Substantia nigra (tissue), 51 donors: ENCODE measurements at places on chromosomes 16 and 17.
A peak's percentile ranks its signal among the peaks of the same experiment; 100 is the strongest.

- DNase-seq, result no peak
Observed at GRCh38 chr16:11094075-11094856, 149.9 kb downstream of the CLEC16A start.

- DNase-seq, result no peak
Observed at GRCh38 chr16:72657791-72658190, 390.1 kb downstream of the ZFHX3 start.

DNA sequence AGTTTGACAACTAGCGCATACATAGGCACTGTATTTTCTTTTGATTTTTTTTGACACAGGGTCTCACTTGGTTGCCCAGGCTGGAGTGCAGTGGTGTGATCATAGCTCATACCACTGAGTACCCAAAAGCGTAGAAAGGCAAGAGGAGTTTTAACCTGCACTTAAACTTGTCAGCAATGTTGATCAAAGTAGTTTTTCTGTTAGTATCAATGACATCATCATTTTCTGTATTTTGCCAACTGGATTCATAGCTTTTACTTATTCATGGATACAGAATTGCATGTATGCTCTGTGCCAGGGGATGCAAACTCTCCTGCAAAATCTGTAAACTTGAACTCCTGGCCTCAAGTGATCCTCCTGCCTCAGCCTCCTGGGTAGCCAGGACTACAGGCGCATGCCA lies 55.9 kb upstream of the ATP2A3 start:
- DNase-seq, result no peak

GRCh38 chr16:1082952-1083675 lies 10.6 kb downstream of the SSTR5 start:
- DNase-seq, result no peak

DNA sequence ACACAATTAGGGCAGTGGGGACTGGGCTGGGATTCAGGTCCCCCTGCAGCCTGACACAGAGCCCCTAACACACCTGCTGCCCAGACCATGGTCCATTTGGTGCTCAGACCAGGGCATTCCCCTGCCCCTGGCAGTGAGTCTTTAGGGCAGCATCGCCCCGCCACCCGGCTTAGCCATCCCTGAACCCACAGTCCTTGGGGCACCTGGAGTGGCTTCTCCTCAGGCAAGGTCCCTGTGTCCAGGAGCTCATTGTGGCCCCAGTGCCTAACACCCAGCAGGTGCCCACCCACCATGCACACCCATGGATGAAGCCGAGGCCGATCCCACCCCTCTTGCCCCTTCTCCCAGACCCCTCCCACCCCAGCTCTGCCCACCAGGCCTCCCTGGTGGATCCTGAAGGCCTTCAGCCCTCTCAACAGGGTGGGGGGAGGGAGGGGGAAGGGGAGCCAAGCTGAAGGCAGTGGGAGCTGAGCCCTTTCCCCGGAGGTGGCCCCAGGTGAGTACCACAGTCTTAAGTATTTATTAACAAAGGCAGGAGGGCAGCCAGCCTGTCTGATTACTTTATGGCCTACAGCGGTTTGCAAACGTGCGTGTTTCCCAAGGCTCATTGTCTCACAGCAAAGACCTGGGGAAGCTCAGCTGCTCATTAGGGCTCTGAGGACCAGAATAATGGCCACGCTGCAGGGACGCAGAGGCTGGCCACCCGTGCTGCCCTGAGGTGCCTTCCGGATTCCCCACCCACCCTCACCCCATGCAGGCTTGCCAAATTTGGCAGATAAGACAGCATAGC lies 38.5 kb downstream of the RBFOX3 start:
- DNase-seq, result no peak

- DNase-seq, result no peak
Observed at GRCh38 chr16:30485818-30486436, 13.4 kb downstream of the ITGAL start.

- DNase-seq, result peak; percentile 25
Observed at GRCh38 chr16:55370762-55371482, 46.9 kb downstream of the IRX6 start.

GRCh38 chr17:59405944-59406705 lies 74.7 kb downstream of the YPEL2 start:
- no peak for DNase-seq

DNA sequence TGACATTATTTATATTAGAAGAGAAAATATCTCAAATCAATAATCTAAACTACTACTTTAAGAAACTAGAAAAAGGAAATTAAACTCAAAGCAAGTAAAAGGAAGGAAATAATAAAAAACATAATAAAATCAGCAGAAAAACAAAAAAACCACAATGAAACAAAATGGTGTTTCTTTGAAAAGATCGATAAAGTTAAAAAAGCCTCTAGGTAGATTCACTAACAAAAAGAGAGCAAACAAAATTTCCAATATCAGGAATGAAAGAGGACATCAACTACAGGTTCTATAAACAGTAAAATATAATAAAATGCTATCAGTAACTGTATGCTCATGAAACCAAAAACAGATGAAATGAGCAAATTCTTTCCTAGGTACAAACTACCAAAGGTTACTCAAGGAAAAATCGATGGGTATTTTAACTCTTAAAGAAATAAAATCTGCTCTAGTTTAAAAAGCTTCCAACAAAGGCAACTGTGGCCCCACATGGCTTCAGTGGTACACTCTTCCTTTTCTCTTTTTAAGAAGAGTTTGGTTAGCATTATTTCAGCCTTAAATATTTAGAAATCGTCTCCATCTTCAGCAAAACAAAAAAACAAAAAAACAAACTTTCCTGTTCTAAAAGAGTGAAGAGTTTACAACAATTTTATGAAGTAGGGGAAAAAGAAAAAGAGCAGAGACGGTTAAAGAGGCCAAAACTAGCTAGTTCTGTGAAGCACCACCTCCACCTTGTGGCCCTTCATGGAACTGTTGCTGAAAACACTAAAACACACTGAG lies 102.2 kb downstream of the TRIM37 start:
- no peak for DNase-seq

DNA sequence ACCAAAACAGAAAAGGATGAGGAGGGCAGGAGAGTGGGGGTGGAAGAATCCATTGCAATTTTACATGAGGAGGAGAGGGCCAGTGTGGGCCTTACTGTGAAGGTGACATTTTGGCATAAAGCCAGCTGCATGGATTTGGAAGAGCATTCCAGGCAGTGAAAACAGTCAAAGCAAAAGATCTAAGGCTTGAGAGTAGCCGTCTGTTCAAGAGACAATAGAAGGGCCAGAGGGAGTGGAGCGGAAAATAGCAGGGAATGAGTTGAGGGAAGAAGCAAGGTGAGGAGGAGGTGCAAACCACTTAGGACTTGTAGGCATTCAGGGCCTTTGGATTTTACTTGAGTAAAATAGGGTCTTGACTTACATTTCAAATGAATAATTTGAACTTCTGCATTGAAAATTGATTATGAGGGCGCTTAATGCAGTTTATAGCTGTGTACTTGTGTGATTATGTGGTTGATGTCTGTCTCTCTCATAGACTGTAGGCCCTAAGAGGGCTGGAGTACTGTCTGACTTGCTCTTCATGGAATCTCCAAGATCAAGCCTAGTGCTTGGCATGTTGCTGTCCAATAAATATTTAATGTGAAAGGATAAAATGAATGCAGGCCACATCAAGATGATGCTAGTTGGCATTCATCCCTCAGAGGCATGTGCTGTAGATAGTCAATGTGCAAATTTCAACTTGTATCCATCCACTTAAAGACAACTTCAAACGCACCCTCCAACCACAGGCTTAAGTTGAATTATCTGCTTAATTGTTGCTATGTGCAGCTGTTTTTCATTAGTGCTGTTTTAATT lies 772.1 kb upstream of the RBFOX1 start:
- no peak for DNase-seq

DNA sequence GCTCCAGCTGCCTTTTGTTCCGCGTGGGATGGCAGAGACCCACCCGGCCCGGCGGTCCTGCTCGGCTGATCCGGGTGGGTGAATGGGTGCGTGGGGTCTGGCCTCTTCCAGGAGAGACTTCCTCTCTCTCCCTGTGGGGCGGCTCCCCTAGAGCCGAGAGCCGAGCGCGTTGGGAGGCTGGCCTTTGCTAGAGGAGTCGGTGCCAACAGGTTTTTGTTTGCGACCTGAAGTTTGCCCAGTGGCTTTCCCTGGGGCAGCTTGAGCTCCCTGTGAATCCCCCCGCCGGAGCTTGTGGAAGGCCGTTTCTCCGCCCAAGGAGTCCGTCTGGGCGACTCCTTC lies 970 bp downstream of the EPN2 start:
- DNase-seq, result no peak

DNA sequence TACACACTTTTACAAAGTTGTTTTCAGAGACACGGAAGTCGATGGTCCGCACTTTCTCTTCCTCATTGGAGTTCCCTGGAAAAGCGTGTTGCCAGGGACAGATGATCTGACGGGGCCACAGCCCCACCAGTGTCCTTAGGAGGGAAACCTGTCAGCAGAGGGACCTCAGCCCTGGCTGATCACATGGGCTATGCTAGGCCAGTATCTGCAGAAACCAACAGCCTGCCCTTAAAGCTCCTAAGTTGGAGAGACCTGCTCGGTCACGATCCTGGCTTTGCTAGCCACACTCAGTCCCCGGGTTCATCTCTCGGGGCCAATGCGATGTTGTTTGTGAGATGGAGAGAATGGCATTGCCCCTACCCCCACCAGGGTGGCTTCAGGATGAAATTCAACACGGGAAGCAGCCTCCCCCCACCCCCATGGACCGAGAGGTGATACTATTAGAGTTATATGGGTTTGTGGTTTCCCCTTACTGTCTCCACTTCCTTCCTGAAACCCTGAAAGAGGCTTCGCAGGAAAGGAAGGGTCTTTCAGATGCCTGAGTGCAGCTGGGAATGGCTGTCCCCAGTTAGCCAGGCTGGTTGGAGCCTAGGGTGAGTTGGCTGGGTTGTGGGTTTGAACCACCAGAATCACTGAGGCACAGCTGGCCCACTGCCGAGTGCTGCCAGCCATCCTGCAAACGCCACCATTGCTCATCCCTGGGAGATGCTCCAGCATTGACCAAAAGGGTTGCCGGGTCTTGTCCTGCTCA lies 16.6 kb downstream of the RMI2 start:
- no peak for DNase-seq

GRCh38 chr16:65176603-65177002 lies 54.7 kb upstream of the CDH11 start:
- DNase-seq, result no peak

DNA sequence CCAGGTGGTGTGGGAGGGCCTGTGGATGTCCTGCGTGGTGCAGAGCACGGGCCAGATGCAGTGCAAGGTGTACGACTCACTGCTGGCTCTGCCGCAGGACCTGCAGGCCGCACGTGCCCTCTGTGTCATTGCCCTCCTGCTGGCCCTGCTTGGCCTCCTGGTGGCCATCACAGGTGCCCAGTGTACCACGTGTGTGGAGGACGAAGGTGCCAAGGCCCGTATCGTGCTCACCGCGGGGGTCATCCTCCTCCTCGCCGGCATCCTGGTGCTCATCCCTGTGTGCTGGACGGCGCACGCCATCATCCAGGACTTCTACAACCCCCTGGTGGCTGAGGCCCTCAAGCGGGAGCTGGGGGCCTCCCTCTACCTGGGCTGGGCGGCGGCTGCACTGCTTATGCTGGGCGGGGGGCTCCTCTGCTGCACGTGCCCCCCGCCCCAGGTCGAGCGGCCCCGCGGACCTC lies 798 bp downstream of the CLDN9 start:
- DNase-seq, result no peak

- no peak for DNase-seq
Observed at GRCh38 chr16:11946433-11946832, 4.6 kb upstream of the NPIPB2 start.

- no peak for DNase-seq
Observed at GRCh38 chr16:5444189-5444588, 346.6 kb upstream of the EEF2KMT start.

DNA sequence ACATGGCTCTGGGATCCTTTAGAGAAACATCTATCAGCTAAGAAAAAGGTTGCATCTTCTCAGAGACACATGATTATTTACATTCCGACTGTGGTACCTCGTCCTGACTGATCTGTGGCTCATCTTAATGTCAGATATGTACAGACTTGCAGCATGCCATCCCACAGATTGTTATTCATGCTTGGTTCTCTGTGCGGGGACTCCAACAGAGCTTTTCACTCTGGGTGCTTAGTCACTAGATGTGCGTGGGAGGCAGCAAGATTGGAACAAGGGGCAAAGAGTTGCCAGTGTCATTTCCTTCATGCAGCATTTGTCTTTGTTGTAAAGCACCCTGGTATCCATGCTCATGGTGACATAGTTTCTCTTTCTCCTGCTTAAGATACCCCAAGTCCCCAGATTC lies 179.1 kb upstream of the CACNG5 start:
- no peak for DNase-seq

- DNase-seq, result no peak
Observed at GRCh38 chr17:39667262-39667944, 850 bp upstream of the PNMT start.

- DNase-seq, result no peak
Observed at GRCh38 chr16:47037396-47037745, 63.9 kb upstream of the DNAJA2 start.

DNA sequence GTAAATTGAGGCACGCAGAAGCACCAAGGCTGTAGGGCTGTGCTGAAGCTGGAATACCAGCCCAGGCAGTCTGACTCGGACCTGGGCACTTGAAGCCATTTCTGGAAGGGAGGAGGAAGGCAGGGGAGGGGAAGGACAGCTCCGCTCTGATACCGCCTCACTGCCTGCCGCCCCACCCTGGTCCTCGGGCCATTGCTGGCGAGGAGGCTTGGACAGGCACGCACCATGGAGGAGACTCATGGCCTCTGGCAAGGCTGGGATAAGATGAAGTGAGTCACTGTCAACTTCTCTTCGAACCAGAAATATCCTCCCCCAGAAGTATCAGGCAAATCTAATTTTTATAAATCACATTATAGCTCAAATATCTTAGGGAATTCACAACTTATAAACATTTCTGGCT lies 81.3 kb downstream of the SDK2 start:
- no peak for DNase-seq

DNA sequence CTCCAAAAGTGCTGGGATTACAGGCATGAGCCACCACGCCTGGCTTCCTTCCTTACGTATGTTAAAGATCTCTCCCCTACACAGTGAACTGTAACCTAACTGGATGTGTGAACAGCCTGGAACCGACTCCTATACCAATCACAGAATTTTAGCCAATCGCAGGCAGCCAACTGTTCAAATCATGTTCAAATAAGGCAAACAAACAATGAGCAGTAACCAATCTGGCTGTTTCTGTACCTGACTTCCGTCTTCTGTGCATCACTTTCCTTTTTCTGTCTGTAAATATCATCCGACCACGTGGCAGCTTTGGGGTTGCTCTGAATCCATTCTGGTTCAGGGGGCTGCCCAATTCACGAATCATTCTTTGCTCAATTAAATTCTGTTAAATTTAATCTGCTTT lies 27.5 kb downstream of the TEKT5 start:
- DNase-seq, result no peak

DNA sequence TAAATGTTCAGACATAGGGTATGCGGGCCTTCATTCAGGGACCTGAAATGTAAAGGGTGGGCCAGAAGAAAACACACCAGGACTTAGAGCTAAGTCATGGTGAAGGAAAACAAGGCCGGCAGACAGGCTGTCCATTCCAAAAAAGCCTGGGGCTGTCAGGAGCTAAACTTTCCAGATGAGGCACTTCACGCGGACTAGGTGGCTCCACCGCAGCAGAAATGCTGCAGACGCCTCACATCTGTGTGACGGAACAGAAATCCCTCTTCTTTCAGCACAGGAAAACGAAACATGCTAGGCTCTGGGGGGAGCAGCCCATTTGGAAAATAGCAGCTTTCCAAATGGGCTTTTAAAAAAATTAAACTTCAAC lies 88.7 kb downstream of the HS3ST3A1 start:
- no peak for DNase-seq

- no peak for DNase-seq
Observed at GRCh38 chr17:9522074-9522473, 53.5 kb downstream of the STX8 start.
